Suppressor macrophage (primary cell): ENCODE measurements at places on chromosomes 11 and 22.

DNA sequence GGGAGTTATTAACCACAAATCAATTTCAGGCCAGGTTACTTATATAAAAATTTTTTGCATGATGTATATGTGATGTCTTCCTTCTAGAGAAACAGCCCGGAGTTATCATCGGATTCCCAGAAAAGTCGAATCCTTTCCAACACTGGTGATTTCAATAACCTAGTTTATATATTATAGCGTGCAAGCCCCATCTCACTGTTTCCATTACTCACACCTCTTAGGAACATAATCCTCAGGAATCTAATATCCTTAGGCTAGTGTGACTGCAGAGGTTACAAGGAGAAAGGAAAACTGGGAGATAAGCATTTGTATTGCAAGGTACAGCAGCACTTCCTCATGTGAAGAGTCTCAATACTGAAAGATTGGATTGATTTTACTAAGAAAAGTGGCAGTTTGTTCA, 20.3 kb downstream of the ARHGAP20 start:
- DNase-seq, result no peak

DNA sequence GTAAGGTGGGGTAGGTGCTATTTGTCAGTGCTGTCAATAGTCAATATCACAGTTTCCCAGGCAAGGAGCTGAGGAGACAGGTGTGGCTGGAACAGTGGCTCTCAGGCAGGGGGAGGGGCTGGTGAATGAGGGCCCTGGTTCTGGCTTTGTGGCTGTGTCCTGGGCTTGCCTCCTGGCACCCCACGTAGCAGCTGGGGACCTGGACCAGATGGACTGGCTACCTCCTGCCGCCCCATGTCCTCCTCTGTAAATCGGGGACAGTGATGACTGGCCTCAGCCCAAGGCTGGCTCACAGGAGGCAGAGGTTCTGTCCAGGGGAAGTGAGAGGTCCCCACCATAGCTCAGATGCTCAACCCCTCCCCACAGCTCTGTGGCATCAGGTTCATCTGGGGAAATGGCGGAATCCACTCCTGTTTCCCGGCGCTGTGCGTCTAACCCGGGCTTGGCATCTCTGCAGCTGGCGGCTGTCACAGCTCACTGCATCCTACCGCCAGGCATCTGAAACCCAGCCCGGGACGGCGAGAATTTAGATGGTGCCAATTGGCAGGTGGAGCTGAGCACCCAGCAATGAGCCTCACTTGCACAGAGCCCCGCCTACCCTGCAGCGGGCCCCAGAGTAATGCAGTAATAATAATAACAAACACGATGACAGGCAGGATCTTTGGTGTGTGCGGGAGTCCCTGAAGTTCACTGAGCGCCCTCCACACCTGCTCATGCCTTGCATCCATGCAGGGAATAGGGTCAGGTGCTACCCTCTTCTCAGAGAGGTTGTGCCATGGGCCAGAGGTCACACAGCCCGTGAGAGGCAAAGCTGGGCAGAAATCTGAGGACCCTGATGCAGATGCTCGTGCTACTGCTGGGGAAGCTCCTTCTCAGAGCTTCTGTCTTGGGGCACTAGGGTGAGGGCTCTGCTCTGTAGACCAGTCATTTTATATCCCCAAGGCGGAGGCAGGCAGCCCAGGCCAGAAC, 27.8 kb upstream of the SHISAL1 start:
- no peak for DNase-seq

GRCh38 chr22:27952091-27952490, 33.0 kb upstream of the PITPNB start:
- peak; percentile 71 for DNase-seq

GRCh38 chr11:11519184-11519583, 102.6 kb downstream of the GALNT18 start:
- no peak for DNase-seq

DNA sequence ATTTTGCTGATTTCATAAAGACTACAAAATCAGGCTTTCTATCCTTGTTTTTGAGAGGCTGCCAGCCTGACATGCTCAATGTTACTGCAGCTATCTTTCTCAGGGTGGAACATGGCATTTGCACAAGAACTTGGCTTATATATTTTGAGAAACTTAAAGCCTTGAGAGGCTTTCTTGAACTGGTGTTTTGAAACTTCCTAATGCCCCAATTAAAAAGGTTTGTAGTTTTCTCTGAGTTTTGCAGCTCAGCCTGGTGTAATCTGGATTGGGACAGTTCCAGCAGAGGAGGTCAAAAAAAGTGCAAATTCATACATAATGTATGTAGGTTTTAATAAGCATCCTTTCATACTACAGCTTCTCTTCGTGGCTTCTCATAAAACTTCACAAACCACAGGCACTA, 223.4 kb downstream of the FAM76B start:
- no peak for DNase-seq

DNA sequence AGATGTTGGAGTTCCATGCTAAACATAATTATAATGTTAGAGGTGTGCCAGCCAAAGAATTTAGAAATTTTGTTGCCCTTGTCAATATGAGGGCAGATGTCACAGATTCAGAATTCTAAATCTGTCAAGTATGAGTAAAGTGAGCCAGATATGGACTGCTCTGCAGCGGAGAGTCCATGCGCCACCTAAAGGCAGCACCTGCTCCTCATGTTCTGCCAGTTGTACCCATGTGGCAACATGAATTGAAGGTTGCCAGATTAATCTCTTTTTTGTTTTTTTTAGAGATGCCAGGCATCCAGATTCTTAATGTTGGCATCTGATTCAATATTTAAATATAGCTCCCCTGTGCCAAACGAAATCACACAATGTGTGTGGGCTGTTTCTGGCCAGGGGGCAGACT, 678.6 kb upstream of the ANO5 start:
- no peak for DNase-seq

DNA sequence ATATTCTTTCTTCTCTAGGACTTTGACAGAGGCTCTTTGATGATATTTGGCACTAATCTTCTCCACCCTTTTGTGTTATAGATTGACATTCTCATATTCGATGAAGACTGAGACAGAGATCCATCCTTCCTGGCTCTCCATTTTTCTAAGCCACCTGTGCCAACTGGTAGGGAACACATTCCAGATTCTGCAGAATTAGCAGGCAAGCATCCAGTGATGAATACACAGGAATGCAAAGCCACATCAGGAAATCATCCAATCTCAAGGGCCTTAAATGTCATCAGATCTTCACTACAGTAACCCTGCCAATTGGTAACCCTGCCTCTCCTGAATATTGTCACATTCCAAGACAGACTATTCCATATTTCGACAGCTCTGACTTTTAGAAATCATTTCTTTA, 718.4 kb upstream of the API5 start:
- no peak for DNase-seq

GRCh38 chr22:44084044-44084772, 60.1 kb downstream of the PARVB start:
- DNase-seq, result no peak

DNA sequence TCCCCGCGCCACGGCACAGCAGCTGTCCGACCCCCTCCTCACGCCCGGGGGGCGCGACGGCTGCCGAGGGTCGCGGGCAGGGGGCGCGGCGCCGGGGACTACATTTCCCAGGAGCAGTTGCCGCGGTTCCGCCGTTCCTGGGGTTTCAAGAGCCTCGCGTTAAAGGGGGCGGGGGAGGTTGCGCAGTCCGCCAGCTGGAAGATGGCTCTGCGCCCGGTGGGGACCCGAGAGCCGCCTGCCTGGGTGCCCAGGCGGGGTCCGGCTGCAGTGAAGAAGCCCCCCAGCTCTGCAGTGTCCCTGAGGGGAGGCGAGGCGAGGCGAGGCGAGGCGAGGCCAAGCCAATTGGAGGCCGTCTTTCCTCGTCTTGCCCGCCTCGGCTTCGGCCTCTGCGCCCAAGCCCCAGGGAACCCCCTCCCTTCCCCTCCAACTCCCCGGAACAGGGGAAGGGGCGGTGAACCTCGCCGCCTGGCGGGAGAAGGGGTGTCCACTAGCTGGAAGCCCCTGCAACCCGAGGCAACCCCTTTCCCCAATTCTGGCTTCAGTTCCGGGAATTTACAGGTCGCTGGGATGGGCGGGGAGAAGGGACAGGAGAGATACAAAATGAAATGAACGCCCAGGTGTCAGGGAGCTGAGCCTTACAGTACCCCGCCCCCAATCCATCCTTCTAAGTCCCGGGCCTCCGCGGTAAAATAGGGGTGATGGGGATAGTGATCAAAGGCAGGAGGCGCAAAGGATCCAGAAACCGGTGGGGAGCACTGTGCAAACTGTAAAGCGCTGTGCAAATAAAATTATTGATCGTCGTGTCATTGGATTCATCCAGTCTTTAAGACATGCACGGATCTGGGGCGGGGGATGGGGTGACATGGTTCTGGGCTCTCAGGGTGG, 5.2 kb upstream of the GCAT start:
- DNase-seq, result peak; percentile 49

GRCh38 chr11:80473562-80473961, 1032.7 kb upstream of the TENM4 start:
- no peak for DNase-seq

DNA sequence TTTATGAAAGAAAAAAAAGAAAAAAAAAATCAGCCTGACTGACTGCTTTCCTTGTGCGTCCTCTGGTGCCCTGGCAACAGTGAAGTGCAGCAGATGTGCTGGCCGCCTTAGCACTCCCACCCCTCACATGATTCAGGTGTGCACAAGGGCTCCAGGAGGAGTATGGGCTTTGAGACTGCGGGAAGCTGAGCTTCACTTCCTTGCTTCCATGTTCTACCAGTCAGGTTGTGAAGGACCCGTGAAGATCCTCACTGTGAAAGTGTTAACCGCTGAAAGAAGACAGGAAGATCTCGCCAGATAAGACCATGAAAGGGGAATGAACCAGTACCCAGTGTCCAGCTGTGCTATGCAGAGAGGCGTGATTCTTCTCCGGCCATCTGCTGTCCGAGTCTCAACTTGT, 48.2 kb downstream of the HIRA start:
- DNase-seq, result no peak

- no peak for DNase-seq
Observed at GRCh38 chr11:18088966-18089365, 16.9 kb downstream of the SAAL1 start.

- DNase-seq, result peak; percentile 67
Observed at GRCh38 chr22:30286813-30287647, 2.3 kb downstream of the CASTOR1 start.

- DNase-seq, result no peak
Observed at GRCh38 chr22:42847110-42847509, 10.0 kb downstream of the ARFGAP3 start.

DNA sequence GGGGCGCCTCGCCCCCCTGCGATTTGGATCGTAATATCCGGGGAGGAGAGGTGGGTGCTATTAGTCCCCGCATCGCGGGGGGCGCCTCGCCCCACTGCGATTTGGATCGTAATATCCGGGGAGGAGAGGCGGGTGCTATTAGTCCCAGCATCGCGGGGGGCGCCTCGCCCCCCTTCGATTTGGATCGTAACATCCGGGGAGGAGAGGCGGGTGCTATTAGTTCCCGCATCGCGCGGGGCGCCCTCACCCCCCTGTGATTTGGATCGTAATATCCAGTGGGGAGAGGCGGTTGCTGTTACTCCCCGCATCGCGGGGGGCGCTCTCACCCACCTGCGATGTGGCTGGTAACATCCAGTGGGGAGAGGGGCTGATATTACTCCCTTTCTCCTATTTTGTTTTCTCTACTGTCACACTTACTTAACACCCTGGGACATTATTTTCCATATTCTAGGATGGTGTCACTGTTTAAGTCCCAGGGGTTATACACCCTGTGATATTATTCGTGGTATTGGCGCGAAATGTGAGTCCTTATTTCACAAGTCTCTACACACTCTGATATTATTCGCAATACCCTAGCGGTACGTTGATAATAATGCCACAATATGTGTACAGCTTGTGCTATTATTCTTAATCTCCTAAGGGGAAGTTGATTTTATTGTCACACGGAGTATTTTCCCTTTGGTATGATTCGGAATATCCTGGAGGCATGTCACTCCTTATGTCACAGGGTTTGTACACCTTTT, 57.8 kb upstream of the ALDH3B2 start:
- DNase-seq, result peak; percentile 2

- DNase-seq, result no peak
Observed at GRCh38 chr11:32643526-32643925, 59.9 kb downstream of the EIF3M start.

DNA sequence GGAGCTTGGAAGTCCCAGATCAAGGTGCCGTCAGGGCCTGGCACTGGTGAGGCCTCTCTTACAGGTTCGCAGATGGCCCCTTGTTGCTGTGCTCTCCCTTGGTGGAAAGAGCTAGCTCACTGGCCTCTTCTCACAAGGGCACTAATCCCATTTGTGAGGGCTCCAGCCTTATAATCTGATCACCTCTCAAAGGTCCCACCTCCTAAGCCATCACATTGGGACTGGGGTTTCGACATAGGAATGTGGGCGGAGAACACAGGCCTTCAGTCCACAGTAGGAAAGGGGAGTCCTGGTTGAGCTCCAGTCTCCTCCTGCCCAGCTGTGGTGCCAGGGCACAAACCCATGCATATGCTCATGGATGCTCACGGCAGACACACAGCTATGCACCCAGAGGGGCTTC, 14.0 kb upstream of the LRRC32 start:
- no peak for DNase-seq

GRCh38 chr22:46962406-46962805, 200.0 kb downstream of the TBC1D22A start:
- no peak for DNase-seq

DNA sequence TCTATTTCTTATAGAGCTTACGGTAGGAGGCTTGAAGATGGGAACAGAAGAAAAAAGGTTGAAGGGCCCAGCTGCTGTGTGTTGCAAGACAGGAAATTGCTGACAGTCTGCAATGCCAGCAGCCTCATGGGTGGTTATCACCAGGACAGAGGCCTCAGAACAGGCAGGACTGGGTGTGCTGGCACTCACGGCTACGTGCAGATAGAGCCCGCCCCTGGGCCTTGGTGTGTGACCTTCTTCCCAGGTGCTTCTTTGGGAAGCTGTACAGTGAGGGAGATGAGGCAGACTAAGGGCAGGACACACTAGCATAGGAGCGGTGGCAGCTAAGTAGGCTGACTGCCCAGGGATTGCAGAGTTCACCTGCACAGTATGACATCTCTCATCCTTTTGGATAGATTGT, 12.6 kb downstream of the PRAME start:
- peak; percentile 70 for DNase-seq

- peak; percentile 65 for DNase-seq
Observed at GRCh38 chr11:121578251-121578976, 125.6 kb upstream of the SORL1-AS1 start.

DNA sequence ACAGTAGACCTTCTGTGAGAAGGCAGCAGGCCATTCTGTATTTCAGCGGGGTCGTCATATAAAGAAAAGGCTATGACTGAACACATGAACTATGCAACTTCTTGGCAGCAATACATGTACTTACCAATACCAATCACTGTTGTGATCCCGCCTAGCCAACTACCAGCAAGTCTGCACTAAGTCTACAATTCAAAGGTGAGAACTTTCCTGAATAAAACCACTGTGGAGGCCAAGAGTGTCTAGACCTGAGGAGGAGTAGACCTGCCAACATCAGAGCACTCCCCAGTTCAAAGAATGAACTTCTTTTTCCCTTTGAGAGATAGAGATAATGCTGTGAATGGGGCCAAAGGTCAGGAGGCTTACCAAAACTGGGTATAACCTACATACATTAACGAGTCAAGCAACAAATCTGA, 108.2 kb downstream of the SIK3 start:
- DNase-seq, result no peak
